ENCODE measurements at places on chromosomes 13 and 19. TPM values are rescaled to one million over a fixed set of nuclear protein-coding genes. Genes with fewer than 3 reads are reported as not detected.

The TMEM86B gene
- 12.2 TPM for total RNA-seq

GRCh38 chr13:44437356-44438233 lies 64.0 kb downstream of the SERP2 start:
- no peak for DNase-seq

DNA sequence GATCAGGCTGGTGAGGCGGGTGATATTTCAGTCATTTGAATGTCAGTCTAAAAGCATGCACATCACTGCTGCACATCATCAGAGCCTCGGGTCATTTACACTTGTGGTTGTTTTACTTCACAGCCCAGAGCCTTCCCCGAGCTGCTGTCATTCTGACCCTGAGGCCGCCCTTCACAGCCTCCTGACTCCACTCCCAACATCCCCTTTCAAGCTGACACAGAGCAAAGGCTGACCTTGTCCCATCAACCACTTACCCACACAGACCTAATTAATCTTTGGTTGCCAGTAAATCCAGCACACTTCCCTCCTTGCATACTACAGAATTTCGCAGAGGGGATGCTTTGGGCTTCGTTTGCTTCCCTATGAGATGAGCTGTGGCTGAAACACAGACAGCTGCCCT lies 528.1 kb downstream of the DIAPH3 start:
- DNase-seq = no peak

- no peak for DNase-seq
Measured at GRCh38 chr13:113364311-113364889, 470 bp upstream of the GRTP1 start.
